Activated CD4-positive, alpha-beta memory T cell treated with anti-CD3 and anti-CD28 coated beads, Interleukin-2, amount 10 ng/mL, durations not matched to agents 7 days and 5 days (primary cell): ENCODE measurements at places on chromosomes 7 and 10. TPM values are rescaled to one million over a fixed set of nuclear protein-coding genes. Genes with fewer than 3 reads are reported as not detected.

DNA sequence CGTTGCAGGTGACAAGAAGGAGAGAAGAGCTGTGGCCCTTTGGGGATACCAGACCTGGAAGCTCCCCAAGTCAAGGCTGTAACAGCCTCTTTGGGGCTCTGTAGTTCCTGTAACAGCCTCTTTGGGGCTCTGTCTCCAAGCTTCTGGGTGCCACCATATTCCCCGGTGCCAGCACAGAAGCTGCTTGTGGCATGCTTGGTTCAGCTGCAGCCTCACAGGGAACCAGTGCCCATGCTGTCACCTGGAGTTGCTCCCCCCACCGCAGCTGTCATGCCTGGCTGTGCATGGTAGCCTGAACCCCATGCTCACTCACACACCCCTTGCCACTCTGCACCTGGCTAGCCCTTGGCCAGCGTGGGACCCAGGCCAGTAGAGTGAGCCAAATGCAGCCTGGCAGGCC is 109.1 kb downstream of the ELAPOR2 start:
- H3K27me3 ChIP-seq = no peaks in the 10 kb centered on the region
- H3K4me1 ChIP-seq = no peaks in the 10 kb centered on the region
- no peak for DNase-seq
- no peaks in the 10 kb centered on the region for H3K36me3 ChIP-seq

DNA sequence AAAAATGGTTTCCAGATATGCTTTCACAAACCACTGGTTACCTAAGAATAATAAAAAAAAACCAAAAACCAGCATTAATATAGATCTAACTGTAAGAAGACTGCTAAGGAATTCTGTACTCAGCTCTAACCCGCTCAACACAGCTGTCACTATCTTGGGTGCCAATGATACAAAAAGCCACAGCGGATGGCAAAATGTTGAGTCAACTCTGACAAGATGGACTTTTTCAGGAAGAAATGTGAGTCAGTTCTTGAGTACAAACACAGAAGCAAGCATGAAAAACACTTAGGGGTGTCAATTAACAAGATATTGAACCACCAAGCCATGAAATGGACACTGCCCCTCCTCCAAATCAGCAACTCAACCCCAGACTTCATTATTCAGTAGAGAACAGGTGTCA is 55.0 kb downstream of the CTTNBP2 start:
- no peak for DNase-seq
- H3K36me3 ChIP-seq = no peaks in the 10 kb centered on the region
- no peak overlapping the region for H3K4me3 ChIP-seq
- no peaks in the 10 kb centered on the region for H3K27me3 ChIP-seq

DNA sequence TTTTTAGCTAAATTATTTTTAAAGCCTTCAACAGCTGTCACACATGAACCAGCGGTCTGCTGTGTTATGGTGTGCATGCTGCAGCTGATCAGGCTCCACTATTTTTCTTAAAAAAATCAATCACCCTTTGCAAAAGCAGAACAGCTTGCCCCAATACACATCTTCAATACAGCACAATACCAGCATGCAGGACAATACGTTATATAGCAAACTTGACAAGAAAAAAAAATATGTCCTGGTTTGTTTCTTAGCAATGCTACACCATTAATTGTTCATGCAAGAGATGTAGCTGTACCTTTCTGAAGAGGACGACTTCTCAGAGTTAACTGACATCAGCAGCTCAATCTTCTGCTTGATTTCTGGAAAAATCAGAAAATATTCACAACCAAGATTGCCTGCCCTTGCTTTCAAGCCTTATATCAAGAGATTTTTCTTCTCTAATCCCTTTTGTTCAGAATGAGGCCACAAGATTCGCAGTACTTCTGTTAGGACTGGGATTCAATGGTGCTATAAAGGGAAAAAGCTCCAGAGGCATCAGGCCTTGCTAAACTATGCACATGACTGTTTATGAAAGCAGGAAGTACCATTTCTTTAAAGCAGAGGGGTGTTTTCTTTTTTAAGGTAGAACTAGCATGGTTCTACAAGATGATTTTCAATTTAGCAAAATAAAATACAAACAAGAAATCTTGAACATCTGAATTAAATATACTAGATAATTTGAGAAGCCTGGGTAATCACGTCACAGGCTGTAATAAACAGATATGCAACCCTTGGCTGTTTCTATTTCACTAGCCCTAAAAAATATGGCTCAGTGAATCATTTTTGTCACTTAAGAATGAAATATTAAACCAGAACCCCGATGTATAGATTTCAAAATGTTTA is 120.0 kb downstream of the SRPK2 start:
- no peaks in the 10 kb centered on the region for H3K36me3 ChIP-seq
- H3K4me3 ChIP-seq = peak overlapping the region; percentile 53
- no peaks in the 10 kb centered on the region for H3K27me3 ChIP-seq
- peaks cover 29% of the 10 kb centered on the region for H3K4me1 ChIP-seq
- peak overlapping the region; percentile 62 for H3K27ac ChIP-seq
- no peak for DNase-seq

GRCh38 chr7:151857412-151857811 is 19.5 kb downstream of the PRKAG2 start:
- H3K4me3 ChIP-seq = no peak overlapping the region
- H3K4me1 ChIP-seq = no peaks in the 10 kb centered on the region
- H3K27me3 ChIP-seq = no peaks in the 10 kb centered on the region
- no peak for DNase-seq
- no peaks in the 10 kb centered on the region for H3K36me3 ChIP-seq

DNA sequence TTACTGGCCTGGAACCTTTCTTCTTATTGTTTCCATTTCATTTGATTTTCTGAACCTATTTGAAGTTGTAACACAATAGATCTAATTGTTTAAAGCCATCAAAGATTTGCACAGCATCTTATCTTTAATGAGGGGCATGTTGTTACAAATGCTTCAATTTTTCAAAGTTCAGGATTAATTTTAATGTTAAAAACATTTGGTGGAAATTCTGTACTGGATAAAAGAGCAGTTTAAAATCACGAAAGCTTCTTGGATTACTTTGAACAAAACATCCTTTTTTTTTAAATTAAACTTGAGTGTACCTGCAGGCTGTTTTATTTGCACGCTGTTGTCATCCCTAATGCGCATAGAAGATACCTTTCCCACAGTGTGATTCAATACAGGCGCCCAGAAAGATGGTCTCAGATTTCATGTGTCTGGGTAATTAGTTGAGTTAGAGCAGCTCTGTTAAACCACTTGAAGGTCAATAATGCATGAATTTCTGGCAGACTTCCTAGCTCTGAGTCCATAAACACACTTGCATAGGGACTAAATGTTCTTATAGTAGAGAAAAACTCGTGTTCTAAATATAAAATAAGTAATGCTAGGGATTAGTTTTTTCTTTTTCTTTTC is 29.3 kb upstream of the DDX50 start:
- DNase-seq = no peak
- H3K4me1 ChIP-seq = peaks cover 5% of the 10 kb centered on the region
- H3K27ac ChIP-seq = no peak overlapping the region
- H3K36me3 ChIP-seq = no peaks in the 10 kb centered on the region
- H3K4me3 ChIP-seq = no peak overlapping the region

- peaks cover 36% of the 10 kb centered on the region for H3K4me1 ChIP-seq
- peaks cover 65% of the 10 kb centered on the region for H3K36me3 ChIP-seq
- no peak overlapping the region for H3K27ac ChIP-seq
Measured at GRCh38 chr7:155744971-155745683, 67.1 kb downstream of the SHH start.

Gene FAM25C
- not detected for total RNA-seq

Gene CYP3A5
- not detected for total RNA-seq

DNA sequence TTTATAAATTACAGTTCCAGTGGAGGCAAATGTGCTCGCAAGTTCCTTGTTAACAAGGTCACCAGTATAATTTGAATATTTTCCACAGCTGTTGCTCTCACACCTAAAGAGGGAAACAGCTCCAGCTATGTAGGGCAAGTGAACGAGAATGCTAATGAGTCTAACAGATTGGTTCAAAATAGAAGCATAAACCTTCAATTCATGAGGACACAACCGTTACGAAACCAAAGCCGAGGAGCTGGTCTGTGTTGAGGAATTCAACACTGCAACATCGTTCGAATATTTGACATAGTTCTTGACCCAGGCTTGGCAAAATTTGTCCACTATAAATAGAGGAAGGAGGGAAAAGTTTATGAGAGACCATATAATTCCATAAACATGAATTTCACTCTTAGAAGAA is 161.3 kb downstream of the KLF6 start:
- DNase-seq = no peak
- H3K27ac ChIP-seq = no peak overlapping the region
- no peak overlapping the region for H3K4me3 ChIP-seq
- H3K36me3 ChIP-seq = no peaks in the 10 kb centered on the region
- H3K4me1 ChIP-seq = peaks cover 27% of the 10 kb centered on the region

DNA sequence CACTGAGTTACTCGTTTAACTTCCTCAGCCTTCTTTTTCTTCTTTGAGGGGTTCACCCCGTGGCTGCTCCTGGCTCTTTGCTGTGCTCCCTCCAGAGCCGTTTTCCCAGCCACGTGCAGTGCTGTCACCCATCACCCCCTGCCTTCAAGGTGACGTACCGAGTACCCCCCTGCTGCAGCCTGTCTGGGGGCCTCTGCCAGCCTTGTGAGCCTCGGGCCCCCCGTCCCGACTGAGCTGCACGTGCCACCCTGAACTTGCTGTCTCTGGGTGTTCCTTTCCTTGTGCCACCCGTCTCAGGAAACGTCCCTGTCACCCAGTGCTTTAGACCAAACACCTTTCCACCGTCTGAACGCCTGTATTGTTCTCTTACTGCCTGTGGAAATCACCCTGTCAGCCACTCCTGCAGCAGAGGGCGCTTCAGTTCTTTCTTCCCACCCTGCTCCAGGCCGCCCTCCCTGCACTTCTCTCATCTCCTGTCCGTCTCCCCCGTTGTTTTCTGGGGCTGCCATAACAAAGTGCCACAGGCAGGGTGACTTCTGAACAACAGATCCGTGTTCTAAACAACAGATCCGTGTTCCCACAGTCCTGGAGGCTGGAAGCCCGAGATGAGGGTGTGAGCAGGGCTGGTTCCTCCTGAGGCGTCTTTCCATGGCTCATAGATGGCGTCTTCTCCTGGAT is 44.6 kb downstream of the WDR37 start:
- H3K4me3 ChIP-seq = no peak overlapping the region
- peaks cover 5% of the 10 kb centered on the region for H3K4me1 ChIP-seq
- peaks cover 75% of the 10 kb centered on the region for H3K36me3 ChIP-seq
- no peaks in the 10 kb centered on the region for H3K27me3 ChIP-seq
- H3K27ac ChIP-seq = no peak overlapping the region
